IPS DF 19.7 (cell line): ENCODE measurements at places on chromosomes 13 and 19.
A peak's percentile ranks its signal among the peaks of the same experiment; 100 is the strongest.

DNA sequence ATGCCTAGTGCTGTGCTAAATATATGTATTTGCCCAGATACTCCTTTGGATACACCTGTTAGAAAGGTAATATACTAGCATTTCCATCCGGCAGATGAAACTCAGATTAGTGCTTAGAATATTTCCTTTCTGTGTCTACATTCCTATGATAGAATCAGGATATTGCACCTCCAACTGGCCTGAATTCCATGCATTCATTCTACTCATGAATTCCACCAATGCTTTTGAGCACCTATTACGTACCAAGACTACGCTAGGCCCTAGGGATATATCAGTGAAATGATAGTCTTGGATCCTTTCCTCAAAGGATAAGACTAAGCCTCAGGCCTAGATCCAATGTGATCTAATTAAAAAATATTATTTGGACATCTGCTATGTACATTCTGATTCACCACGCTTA is 223.8 kb upstream of the SERP2 start:
- DNase-seq = no peak

DNA sequence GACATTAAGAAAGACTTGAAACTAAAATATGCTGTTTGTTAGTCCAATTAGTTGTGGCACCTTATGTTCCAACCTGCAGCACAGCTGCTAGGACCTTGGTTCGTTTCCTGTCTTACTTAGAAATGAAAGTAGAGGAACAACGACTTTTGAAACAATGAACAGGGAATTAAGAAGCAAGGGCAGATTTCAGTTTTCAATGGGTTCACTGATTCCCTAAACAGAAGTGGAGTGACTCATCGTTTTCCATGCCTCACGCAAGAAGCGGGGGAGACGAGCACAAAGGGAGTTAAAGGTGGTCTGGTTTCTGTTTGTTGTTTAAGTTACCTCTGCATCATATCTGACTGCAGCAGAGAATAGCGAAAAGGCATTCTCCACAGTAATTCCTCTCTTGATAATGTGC is 44.8 kb downstream of the PHF11 start:
- DNase-seq = peak; percentile 7

GRCh38 chr19:17692566-17692965 is 4.4 kb upstream of the UNC13A start:
- no peak for DNase-seq

GRCh38 chr13:56850852-56851251 is 289.9 kb upstream of the PRR20A start:
- no peak for DNase-seq

- DNase-seq = no peak
Observed at GRCh38 chr13:30983431-30983830, 51.0 kb downstream of the TEX26 start.

- no peak for DNase-seq
Observed at GRCh38 chr19:18254546-18255503, 19.4 kb downstream of the IQCN start.

DNA sequence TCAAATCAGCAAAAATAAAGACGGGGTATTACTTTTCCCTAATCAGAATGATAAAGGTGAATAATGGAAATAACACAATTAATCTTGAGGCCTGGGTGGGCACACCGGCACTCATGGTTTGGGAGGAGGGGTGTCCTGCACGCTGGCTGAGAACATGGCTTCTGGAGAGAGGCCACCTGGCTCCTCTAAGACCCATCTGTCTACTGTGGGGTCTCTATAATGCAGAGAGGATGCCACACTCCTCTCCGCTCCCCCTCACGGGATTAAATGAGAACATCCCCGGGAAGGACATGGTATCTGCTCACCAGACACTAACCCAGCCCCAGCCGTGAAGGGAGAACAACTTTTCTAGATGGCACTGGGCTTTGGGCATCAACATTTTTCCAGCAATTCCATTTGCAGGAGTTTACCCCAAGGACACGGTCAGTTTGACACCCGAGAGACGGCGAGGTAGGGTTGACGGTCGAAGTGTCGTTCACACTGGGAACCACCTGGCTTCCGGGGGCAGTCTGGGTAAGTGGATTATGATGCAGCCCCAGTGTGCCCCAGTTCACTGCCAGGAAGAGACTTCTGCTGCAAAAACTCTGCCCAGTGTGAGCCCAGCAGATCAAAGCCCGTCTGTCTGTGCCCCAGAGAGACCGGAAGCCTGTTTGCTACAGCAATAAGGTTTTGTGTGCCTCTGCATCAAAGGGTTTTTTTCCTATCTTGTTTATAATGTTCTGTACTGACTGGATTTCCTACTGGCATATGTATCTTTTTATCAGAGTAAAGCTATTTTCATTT is 56.6 kb downstream of the CEBPG start:
- DNase-seq = no peak

DNA sequence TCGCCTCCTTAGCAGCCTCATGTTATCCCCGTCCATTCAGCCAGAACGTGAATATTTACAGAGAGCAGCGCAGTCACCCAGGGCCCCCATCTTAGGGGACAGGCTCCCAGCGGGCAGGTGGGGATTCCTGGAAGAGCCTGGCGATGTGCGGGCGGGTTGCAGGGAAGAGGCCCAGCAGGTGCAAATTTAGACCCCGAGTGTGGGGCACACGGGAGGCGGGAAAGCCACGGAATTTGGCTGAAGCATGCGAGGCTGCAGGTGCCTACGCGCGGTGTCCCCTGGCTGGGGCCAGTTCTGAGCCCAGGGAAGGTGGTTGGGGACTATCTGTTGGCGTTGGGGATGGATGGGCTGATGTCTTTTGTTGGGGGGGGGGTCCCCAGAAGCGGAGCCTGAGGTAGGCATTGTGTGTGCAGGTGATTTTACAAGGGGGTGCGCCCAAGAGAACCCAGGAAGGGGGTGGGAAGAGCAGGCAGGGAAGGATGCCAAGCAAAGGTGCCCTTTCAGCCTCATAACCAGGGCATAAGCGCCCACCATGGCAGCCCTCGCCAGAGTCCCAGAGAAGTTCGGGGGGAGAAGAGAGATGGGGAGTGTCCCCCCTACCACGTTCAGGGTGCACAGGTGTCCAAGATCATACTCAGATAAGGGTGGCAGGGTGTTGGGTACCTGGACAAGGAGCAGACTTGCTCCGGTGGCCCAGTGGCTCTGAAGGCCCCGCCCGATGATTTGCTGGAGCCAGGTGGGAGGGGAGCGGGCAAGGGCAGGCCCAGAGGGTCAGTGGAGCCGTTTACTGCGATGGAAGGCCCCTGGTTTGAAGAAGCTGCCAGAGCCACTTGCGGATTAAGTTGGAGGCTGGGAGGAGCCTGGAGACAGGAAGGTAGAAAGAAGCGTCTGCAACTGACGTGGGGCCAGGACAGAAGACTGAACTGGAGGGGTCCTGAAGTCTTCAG is 1.2 kb downstream of the TPGS1 start:
- DNase-seq = no peak

GRCh38 chr19:29265436-29265835 is 52.5 kb upstream of the UQCRFS1 start:
- DNase-seq = no peak

DNA sequence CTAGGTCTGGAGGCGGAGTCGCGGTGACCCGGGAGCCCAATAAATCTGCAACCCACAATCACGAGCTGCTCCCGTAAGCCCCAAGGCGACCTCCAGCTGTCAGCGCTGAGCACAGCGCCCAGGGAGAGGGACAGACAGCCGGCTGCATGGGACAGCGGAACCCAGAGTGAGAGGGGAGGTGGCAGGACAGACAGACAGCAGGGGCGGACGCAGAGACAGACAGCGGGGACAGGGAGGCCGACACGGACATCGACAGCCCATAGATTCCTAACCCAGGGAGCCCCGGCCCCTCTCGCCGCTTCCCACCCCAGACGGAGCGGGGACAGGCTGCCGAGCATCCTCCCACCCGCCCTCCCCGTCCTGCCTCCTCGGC is at the start of gene SLC5A5:
Gene SLC5A5 (plus strand): TSS at position 68 of the 373 bp plus-strand sequence. CDS start 375 bp downstream, outside the sequence.
- no peak for DNase-seq
